NCI-H1417 (cell line): ENCODE measurements at places on chromosomes 11 and 22.

DNA sequence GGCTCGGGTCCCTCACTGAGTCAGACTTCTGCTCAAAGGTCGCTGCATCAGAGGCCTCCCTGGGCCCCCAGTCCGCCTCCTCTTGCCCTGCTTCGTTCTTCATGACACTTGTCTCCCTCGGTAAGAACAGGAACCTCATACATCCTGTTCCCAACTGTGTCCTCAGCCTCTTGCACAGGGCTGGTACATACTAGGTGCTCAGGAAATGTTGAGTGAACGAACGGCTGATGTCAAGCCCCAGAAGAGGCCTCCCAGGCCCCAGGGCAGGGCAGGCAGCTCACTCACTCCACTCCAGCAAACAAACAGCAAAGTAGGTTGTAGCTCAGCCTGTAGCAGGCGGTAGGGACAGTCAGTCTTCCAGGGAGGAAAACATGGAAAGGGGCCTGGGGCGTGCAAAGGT, 17.2 kb downstream of the SYNGR1 start:
- no peak for DNase-seq

- no peak for DNase-seq
Measured at GRCh38 chr22:47225931-47226633, 463.6 kb downstream of the TBC1D22A start.

GRCh38 chr22:38850941-38851849, 7.4 kb upstream of the NPTXR start:
- DNase-seq, result no peak

GRCh38 chr11:44870615-44871176, 80.0 kb downstream of the TP53I11 start:
- DNase-seq, result no peak

DNA sequence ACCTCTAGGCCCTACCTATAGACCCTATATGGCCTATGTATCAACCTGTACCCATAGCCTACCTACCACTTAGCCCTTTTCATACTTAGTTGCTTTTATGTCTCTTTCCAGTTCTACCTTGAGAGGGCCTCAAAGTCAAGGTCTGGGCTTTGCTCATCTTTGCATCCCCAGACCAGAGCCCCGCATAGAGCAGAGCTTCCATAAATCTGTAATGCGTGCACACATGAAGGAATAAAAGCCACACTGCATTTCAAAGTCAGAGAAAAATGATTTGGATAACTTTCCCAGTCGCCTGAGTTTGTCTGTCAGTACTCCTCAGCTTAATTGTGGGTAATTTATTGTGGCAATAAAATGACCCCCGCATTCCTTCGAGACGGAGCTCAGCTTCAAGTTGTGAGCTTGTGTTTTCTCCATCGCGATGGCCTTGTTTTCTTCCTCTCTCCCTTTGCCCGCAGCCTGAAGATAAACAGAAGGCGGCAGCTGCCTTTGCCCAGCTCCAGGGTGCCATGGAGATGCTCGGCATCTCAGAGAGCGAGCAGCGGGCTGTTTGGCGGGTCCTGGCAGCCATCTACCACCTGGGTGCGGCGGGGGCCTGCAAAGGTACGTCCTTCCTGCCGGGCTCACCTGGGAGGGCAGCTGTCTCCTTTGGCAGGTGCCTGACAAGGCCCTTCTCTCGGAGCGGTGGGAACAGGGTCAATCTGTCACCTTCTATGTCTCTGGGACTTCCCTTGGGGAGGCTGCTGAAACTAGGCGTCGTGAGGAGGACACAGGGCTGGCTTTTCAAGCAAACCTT, 55.7 kb downstream of the MYO18B start:
- DNase-seq, result no peak

DNA sequence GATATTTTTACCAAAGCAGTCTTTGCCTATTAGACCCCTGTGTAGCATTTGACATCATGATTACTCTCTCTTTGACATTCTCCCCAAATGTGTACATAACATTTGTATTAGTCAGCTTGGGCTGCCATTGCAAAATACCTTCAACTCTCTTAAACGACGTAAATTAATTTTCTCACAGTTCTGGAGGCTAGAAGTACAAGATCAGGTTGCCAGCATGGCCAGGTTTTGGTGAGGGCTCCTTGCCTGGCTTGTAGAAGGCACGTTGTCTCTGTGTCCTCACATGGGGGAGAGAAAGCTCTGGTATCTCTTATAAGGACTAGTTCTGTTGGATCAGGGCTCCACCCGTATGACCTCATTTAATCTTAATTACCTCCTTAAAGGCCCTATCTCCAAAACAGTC, 12.3 kb upstream of the DLAT start:
- no peak for DNase-seq
